Sciatic nerve (tissue), 2 donors: ENCODE measurements at places on chromosomes 3 and 15.

DNA sequence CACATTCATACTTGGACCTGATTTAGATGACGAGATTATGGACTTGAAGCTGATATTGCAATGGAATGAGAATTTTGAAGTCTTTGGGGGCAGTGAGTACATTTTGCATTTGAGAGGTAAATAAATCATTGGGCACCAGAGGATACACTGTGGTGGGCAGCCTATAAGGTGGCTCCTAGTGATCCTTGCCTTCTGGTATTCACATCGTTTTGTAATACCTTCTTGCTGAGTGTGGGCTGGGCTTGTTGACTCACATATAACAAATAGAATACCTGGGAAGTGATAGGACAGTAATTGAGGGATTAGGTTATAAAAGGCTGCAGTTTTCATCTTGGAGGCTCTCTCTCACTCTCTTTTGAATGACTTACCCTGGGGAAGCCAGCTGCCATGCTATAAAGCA is 605.5 kb upstream of the KCNMB2 start:
- no peak for DNase-seq

GRCh38 chr3:122690096-122690495 is 9.5 kb downstream of the PARP14 start:
- no peak for DNase-seq

DNA sequence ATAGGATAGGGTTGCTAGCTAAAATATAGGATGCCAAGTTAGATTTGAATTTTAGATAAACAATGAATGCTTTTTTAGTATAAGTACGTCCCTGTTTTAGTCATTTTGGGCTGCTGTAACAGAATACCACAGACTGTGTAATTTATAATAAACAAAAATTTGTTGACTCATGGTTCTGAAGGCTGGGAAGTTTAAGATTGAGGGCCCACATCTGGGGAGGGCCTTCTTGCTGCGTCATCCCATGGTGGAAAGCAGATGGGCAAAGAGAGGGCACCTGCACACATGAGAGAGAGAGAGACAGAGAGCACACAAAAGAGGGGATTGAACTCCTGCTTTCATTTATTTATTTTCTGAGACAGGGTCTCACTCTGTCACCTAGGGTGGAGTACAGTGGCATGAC is 246.5 kb downstream of the EPHB1 start:
- no peak for DNase-seq

- no peak for DNase-seq
Observed at GRCh38 chr3:45258317-45258716, 32.2 kb upstream of the TMEM158 start.

DNA sequence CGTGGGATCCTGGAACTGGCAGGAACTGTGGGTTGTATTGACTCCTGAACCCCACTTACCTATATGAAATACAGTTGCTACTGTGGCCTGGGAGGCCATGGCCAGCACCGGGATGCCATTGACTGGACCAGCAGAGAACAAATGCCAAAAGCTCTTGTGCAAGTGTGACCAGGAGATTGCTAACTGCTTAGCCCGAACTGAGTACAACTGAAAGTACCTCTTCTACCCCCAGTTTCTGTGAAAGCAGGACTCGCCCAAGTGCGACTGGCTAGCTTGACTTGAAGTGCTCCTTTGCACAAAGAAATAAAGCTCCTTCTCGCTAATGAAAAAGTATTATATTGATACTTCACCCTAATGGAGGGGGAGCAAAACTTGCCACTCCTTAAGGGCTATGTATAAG is 101.3 kb upstream of the ATP11B start:
- no peak for DNase-seq

DNA sequence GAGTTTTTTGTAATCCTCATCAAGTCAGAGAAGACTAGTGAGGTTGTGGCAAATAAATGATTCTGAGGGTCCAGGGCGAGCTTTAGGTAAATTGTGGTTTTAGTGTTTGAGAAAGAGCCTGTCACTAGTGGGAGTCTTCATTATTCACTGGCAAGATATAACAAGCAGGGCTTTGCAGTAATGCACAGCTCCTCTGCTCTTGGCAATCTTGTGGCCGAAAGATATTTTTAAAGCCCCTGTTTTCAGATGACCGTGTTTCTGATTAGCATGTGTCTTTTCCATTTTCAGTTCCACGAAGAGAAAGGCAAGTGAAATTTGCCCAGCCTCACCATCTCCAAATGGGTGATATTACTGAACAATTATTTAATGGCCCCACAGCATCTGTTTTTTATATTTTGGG is 154.0 kb upstream of the BCL6 start:
- no peak for DNase-seq

DNA sequence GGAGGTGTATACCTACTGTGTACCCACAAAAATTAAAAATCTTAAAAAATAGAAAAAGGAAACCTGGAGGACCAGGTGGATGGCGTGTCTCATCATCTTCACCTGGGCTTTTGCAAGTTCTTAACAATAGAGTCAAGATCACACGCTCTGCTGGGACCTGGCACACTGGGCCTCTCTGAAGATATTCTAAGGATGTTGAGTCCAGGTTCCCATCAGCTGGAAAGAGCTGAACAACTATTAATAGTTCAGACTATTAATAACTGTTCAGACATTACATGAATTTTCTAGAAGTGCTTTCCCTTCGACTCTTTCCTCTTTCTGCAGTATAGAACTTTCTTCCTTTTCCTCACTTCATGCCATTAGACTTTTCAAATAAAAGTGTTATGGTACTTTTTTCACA is 320.2 kb upstream of the IL12A start:
- DNase-seq, result no peak

- no peak for DNase-seq
Observed at GRCh38 chr15:58459560-58459959, 27.8 kb downstream of the LIPC start.

GRCh38 chr3:152780553-152780952 is 54.4 kb upstream of the P2RY1 start:
- DNase-seq, result no peak

GRCh38 chr3:45367453-45367871 is 20.9 kb upstream of the LARS2 start:
- no peak for DNase-seq
